Astrocyte (in vitro differentiated cells and primary cell): ENCODE measurements at places on chromosomes 12 and 14.

- peak; percentile 46 for DNase-seq
These were observed 29.2 kb downstream of the GLRX5 start for GRCh38 chr14:95564060-95564459.

DNA sequence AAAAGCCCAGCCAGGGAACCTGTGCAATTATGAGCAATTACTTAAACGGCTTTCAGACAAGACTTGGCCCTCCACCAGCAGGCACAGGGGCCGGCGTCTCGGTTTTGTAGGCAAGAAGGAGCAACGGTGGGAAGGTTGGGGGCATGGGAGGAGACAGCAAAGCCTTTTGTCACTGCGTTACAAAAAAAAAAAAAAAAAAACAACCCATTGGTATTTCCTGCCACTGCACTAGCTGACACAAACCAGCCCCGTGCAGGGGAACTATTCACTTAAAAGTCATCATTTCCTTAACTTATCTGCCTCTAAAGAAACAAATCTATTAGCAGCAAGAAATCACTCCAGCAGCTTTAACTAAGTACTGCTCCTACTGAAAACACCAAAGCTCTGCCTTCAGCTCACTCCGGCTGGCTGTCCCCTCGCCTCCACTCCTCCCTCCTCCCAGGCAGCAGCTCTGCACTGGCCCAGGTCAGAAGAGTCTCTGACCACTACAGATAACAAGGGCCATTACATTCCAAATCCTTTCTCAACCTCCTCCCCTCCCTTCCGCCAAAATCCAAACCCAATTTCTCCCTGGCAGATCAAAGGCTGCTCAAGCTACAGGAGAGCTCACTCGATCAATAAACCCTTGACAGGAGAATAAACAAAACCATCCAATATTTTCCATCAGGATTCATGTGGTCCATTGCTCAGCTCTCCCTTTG is 105.2 kb upstream of the CDKN3 start:
- peak; percentile 54 for DNase-seq

GRCh38 chr12:2739832-2740641 is 54.7 kb upstream of the FKBP4 start:
- DNase-seq = peak; percentile 13

DNA sequence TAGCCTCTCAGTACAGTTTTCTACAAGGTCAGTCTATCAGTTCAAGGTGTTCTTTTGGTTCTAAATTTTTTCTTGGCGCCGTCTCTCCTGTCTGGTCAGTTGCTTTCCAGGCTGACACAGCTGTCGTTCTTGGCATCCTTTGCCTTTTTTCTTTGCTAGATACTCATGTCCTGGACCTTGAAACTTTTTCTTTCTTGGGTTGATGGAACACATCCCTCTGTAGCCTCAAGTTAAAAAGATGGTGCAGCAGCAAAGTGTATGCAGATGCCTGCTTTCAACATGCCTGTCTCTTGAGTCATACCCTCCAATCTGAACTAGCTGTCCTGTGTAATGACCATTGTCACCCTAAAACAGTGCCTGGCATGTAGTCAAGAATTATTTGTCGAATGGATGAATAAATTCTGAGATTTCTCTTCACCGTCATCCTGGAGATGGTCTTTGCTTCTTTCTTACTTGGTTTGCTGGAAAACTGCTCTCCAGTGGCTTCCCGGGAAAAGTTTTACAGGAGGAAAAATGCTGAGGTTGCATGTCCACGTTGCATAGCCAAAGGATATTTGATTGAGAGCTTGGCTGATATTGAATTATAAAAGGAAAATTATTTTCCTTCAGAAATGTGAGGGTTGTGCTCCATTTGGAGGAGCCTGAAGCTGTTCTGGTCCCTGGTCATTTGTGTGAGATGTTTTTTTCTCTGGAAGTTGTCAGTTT is 4.6 kb downstream of the NYNRIN start:
- DNase-seq = no peak

DNA sequence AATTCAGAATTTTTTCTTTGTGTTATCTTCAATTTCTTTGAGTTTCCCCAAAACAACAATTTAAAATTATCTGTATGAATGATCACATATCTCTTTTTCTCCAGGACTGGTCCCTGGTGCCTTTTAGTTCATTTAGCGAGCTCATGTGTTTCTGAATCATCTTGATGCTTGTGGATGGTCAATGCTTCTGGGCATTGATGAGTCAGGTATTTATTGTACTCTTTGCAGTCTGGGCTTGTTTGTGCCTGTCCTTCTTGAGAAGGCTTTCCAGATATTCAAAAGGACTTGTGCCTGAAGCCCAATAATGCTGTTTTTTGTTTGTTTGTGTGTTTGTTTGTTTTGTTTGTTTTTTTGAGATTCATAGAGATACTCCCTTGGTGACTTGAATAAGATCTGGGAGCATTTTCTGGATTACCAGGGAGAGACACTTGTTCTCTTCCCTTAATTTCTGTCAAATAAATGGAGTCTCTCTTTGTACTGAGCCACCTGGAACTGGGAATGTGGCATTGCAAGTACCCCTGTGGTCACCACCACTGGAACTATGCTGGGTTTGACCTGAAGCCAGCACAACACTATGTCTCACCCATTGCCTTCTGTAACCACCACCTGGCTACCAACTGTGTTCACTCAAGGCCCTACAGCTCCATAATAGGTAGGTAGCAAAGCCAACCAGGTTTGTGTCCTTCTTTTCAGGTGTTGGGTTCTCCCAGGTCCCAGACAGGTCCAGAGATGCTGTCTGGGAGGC is 56.3 kb downstream of the SLC6A15 start:
- DNase-seq = no peak

DNA sequence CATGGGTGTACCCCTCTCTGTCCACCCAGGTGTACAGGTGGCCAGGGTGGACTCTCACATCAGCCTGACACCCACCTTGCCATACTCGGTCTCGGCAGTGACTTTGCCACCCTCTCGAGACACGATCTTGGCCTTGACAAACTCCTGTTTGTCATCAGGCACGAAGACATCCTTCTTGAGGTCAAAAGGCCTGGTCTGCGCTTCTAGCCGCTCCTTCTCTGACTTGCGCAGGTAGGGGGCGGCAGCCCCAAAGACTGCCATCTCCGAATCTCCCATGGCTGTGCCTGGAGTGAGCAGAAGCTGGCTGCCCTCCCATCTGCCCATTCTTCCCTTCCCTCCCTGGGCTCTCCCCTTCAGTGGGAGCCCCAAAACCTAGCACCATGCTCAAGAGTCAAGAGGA is 2.0 kb downstream of the MYH7 start:
- DNase-seq = no peak

- DNase-seq = peak; percentile 60
These were observed 36.7 kb upstream of the RESF1 start for GRCh38 chr12:31922341-31923062.

GRCh38 chr14:101731187-101732080 is 30.1 kb upstream of the PPP2R5C start:
- peak; percentile 75 for DNase-seq

- no peak for DNase-seq
These were observed 46.5 kb upstream of the TSPAN11 start for GRCh38 chr12:30880061-30880460.

DNA sequence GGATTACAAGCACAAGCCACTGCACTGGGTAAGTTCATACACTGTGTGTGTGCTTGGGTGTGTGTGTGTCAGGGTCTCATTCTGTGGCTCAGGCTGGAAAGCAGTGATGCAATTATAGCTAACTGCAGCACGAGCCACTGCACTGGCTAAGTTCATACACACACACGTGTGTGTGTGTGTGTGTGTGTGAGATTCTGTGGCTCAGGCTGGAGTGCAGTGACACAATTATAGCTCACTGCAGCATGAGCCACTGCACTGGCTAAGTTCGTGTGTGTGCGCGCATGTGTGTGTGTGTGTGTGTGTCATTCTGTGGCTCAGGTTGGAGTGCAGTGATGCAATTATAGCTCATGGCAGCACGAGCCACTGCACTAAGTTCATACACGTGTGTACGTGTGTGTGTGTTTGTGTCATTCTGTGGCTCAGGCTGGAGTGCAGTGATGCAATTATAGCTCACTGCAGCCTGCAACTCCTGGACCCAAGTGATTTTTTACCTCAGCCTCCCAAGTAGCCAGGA is 85.4 kb downstream of the HECTD1 start:
- DNase-seq = peak; percentile 14

GRCh38 chr12:115433014-115433634 is 749.1 kb upstream of the TBX3 start:
- no peak for DNase-seq
